ENCODE measurements at places on chromosomes 3 and 15.

GRCh38 chr3:159165961-159166360 lies 364.1 kb downstream of the MFSD1 start:
- no peak overlapping the region for H3K4me3 ChIP-seq
- DNase-seq = no peak
- H3K27me3 ChIP-seq = peaks cover 7% of the 10 kb centered on the region
- H3K27ac ChIP-seq = no peak overlapping the region

GRCh38 chr15:87962428-87962827 lies 294.1 kb downstream of the NTRK3 start:
- H3K36me3 ChIP-seq = no peaks in the 10 kb centered on the region
- H3K27me3 ChIP-seq = peaks cover 43% of the 10 kb centered on the region
- H3K4me1 ChIP-seq = peaks cover 6% of the 10 kb centered on the region
- no peak overlapping the region for H3K27ac ChIP-seq

DNA sequence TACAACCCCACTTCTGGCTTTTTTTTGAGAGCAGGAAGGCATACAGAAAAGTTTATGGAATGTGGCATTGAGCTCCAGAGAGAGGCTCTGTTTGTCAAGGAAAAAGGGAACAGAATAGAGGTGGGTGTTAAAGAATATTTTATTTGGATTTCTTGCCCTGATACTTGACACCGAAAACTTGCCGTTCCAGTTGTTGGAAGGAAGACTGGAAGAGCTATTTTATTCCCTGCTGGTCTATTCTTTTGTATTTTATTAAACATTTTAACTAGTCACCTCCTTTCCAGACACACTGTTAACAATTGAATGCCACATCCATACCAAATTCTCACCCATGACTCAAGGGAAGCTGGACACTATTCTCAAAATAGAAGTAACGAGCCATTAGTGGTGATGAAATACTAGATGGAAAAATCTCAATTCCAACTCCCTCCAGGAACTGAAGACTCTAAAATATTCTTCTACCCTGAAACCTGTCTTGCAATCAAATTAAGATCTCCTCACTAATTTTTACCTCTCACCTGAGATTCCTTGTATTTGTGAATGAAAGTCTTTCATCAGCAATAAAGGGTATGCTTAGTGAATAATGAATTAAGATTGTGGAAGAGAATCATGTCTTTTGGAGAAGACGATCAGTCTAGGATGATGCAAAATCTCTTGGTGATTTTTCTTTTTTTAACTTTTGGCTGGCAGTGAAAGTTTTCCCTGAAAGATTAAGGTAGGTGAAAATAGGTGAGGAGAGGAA lies 28.5 kb downstream of the GREM1 start:
- H3K4me1 ChIP-seq = no peaks in the 10 kb centered on the region
- no peaks in the 10 kb centered on the region for H3K36me3 ChIP-seq
- no peak overlapping the region for H3K4me3 ChIP-seq
- DNase-seq = no peak

DNA sequence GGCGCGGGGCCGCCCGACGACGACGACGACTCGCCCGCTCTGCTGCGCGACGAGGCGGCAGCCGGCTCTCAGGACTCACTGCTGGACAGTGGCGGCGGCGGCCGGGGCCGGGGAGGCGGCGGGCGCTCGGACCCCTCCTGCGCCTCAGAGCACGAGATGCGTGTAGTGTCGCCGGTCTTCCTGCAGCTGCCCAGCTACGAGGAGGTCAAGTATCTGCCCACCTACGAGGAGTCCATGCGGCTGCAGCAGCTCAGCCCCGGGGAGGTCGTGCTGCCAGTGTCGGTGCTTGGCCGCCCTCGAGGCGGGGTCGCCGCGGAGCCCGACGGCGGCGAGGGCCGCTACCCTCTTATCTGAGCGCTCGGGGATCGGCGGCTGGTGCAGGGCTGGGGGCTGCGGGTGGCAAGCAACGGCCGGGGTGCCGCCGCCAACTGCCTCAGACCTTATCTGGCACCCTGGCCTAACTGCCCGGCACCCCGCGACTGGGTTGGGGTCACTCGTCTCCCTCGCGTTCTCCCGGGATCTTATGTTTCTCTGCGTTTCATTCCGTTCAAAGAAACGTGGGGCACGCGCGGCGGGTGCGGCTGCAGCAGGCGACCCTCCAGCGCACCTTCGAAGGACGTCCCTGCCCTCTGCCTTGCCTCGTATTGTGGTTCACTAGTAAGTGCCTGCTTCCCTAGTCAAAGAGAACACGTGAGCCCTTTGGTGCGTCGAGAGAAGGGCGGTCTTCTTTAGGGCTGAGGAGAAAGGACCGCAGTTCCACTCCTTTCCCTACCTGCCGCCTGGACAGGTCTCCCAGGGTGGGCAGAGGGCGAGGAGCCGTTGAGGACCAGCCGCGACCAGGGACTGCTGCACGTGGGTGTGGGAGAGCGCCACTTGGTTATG lies 1.0 kb downstream of the C3orf80 start:
- H3K27me3 ChIP-seq = peaks cover 78% of the 10 kb centered on the region
- peaks cover 12% of the 10 kb centered on the region for H3K4me1 ChIP-seq
- no peaks in the 10 kb centered on the region for H3K36me3 ChIP-seq
- peak; percentile 43 for DNase-seq

GRCh38 chr3:194705761-194706160 lies 20.1 kb downstream of the FAM43A start:
- peaks cover 8% of the 10 kb centered on the region for H3K4me1 ChIP-seq
- no peak for DNase-seq
- H3K27me3 ChIP-seq = no peaks in the 10 kb centered on the region
- no peak overlapping the region for H3K27ac ChIP-seq
- no peaks in the 10 kb centered on the region for H3K36me3 ChIP-seq

GRCh38 chr3:184944241-184944640 lies 132.3 kb downstream of the VPS8 start:
- H3K27me3 ChIP-seq = no peaks in the 10 kb centered on the region
- DNase-seq = no peak
- H3K27ac ChIP-seq = no peak overlapping the region
- peaks cover 20% of the 10 kb centered on the region for H3K4me1 ChIP-seq
- peaks cover 14% of the 10 kb centered on the region for H3K36me3 ChIP-seq

DNA sequence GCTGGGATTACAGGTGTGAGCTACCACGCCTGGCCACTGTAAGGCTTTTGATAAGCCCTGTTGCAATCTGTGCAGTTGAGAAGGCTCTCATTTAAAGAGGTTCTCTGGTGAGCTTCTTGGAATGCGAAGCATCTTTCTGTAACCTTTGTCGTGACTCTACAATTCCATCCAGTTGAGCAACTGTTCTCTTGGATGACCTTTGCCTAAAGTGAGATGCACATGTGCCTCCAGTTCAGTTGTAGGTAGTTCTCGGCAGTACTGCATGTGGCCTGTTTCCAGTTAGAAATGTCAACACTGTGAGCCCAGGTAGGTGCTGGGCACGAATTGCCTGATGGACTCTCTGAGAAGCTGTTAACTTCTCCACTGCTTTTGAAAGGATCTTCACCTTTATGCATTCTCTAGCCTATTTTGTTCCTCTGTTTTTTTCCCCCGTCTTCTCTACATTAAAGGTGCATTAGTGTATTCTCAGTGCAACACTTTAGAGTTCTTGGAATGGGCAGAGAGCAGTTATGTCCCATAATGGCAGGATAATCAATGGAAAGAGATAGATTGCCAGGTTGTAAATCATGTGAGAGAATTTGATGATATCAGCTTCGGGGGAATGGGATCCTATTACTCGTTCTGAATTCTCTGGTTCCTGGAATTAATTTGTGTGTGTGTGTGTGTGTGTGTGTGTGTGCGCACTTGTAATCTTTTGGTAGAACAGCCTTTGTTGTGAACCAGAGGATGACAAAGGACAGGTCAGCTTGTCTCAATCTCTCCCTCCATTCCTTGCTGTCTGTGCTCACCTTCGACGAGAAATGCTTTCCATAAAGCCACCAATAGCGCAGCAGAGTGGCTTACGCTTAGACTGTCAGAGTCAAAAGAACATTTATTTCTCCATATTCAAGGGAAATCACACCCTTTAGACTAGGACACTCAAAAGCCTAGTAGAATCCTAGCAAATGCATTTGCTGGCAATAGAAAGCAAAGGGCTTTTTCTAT lies 51.1 kb downstream of the PTPRG start:
- DNase-seq = no peak
- H3K4me3 ChIP-seq = no peak overlapping the region
- no peaks in the 10 kb centered on the region for H3K36me3 ChIP-seq
- H3K27ac ChIP-seq = no peak overlapping the region
- H3K27me3 ChIP-seq = no peaks in the 10 kb centered on the region

DNA sequence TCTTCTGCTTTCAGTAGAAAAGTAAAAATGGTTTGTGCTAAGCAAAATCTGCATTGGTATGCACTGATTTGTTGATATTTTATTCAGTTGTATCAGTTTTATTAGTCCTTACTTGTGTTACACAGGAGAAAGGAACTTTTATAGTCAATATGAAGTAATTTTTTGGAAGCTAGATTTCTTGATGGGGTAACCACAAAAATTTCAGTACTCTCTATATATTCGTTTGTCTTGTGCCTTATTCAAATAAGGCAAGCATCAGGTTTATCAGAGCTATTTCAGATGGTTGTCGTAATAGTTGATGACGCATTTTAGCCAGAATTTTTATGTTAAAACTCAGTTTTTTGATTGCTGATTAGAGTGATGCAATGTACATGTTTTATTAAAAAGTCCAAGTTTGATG lies 50.7 kb upstream of the NIPA1 start:
- no peaks in the 10 kb centered on the region for H3K36me3 ChIP-seq
- DNase-seq = no peak
- H3K4me1 ChIP-seq = no peaks in the 10 kb centered on the region
- H3K27me3 ChIP-seq = peaks cover 3% of the 10 kb centered on the region

GRCh38 chr3:168648321-168648720 lies 552.6 kb upstream of the GOLIM4 start:
- H3K4me3 ChIP-seq = no peak overlapping the region
- no peak for DNase-seq
- H3K27me3 ChIP-seq = no peaks in the 10 kb centered on the region
- peaks cover 5% of the 10 kb centered on the region for H3K4me1 ChIP-seq
- H3K36me3 ChIP-seq = peaks cover 14% of the 10 kb centered on the region

- H3K36me3 ChIP-seq = peaks cover 16% of the 10 kb centered on the region
- H3K27me3 ChIP-seq = peaks cover 1% of the 10 kb centered on the region
- no peak overlapping the region for H3K27ac ChIP-seq
- no peak overlapping the region for H3K4me3 ChIP-seq
Measured at GRCh38 chr3:194067949-194068362, 68.0 kb upstream of the HES1 start.

DNA sequence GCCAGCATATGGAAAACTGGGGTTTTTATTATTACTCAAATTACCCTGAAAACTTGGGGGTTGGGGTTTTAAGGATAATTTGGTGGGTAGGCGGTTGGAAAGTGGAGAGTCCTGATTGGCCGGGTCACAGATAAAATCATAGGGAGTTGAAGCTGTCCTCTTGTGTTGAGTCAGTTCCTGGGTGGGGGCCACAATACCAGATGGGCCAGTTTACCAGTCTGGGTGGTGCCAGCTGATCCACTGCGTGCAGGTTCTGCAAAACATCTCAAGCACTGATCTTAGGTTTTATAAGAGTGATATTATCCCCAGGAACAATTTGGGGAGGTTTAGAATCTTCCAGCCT lies 4.9 kb upstream of the ZNF662 start:
- no peaks in the 10 kb centered on the region for H3K4me1 ChIP-seq
- peaks cover 32% of the 10 kb centered on the region for H3K27me3 ChIP-seq
- H3K27ac ChIP-seq = no peak overlapping the region
- no peaks in the 10 kb centered on the region for H3K36me3 ChIP-seq

- no peak for DNase-seq
- no peaks in the 10 kb centered on the region for H3K36me3 ChIP-seq
- H3K4me1 ChIP-seq = no peaks in the 10 kb centered on the region
- H3K27me3 ChIP-seq = no peaks in the 10 kb centered on the region
- H3K27ac ChIP-seq = no peak overlapping the region
- H3K4me3 ChIP-seq = no peak overlapping the region
Measured at GRCh38 chr3:34229876-34230275, 431.4 kb downstream of the PDCD6IP start.

Data from mesothelial cell of epicardium (in vitro differentiated cells).